ENCODE measurements at places on chromosomes 6 and 20. TPM values are rescaled to one million over a fixed set of nuclear protein-coding genes. Genes with fewer than 3 reads are reported as not detected.
A peak's percentile ranks its signal among the peaks of the same experiment; 100 is the strongest.

- DNase-seq: no peak
Measured at GRCh38 chr20:12068121-12068520, 150.4 kb downstream of the BTBD3 start.

DNA sequence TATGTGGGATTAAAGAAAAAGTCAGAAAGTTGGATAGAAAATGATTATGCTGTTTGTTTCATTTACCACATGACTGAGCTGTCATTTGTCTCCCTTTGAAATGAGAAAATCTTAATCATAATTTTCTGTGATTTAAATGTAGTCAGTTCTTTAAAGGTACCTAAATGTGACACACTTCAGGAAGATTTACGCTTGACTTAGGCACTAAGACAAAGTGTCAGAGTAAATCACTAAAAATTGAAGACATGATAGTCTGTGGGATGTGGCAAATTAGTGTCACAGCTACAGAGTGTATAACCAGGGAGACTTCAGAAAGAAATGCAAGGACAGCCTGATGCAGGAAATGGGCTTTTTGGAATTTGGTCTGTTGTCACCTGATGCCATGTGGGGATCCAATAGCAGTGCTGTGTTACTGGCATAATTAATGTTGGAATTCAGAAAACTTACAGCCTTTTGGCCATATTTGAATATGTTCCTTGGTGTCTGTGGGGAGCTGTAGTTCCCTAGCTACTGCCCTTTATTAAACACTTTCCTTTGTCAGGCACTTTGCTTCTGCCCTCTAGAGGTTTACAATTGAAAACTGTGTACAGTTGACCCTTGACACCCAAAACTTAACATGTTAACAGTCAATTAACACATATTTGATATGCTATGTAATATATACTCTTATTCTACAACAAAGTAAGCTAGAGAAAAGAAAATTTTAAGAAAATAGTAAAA, 493.8 kb downstream of the UTRN start:
- peak; percentile 1 for DNase-seq

GRCh38 chr6:144343701-144344428, 58.7 kb downstream of the UTRN start:
- peak; percentile 68 for DNase-seq

GRCh38 chr6:53342217-53342616, 6.5 kb downstream of the ELOVL5 start:
- no peak for DNase-seq

- no peak for DNase-seq
Measured at GRCh38 chr6:105401247-105402089, 1.4 kb downstream of the PREP start.

- no peak for DNase-seq
Measured at GRCh38 chr20:53180928-53181362, 208.8 kb downstream of the TSHZ2 start.

GRCh38 chr6:110723017-110723416, 92.3 kb downstream of the CDK19 start:
- no peak for DNase-seq

DNA sequence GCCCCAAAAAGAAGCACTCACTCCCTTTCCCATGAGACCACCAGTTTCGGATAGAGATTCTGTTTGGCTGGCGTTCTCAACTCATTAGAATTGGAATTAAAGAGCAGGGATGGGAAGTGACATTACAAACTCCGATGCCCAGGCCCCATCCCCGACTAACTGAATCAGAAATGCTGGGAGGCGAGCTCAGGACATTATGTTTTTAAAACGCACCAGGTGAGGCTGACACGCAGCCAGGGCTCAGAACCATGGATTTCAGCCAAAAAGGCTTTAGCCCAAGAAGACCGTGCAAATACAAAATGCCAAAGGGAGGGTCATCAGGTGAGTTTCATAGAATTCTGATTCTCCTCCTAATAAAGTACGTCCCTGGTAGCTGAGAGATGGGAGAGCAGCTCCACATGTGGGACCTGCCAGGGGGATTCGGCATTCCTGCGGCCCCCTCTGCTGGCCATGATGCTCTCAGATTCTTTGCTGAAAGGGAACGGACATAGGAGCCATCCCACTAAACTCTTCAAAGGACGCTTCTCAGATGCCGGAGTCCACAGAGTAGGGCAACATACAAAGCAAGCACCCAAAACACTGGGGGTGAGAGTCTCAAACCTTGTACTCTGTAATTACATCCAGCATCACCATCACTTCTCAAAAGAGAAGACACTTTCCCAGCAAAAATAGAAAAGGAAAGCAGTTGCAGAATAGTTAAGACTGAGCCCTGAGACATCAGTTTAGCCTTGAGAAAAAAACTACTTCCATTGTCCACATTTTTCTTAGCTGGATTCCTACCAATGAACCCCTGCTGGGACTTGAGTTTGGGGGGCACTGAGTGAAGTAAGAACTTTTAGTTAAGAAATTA, 205.2 kb downstream of the BMP7 start:
- DNase-seq: peak; percentile 47

GRCh38 chr6:163617549-163617948, 203.0 kb downstream of the QKI start:
- DNase-seq: no peak

DNA sequence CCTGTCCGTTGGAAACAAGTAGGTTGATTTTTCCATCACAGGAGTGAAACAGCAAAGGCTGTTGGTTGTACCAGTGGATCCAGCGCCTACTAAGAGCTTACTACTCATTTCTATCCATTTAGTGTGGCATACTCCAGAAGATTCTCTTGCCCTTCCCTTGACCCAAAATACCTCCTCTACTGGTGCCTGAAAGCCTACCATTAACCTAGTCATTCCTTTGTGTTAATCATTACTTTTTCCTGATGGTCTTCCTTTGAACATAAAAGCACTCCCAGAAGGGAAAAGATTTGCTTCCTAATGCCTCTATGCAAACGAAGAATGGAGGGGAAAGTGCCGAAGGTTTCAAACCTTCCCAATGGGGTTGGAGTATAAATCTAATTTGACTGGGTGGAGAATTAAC, 123.3 kb downstream of the QRSL1 start:
- no peak for DNase-seq

DNA sequence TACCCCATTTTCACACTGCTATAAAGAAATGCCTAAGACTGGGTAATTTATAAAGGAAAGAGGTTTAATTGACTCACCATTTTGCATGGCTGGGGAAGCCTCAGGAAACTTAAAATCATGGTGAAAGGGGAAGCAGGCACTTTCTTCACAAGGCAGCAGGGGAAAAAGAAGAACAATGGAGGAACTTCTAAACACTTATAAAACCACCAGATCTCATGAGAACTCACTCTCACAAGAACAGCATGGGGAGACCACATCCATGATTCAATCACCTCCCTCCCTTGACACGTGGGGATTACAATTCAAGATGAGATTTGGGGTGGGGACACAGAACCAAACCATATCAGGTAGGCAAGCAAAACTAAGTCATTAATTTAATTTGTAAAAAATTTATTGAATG, 343.2 kb downstream of the FRK start:
- DNase-seq: no peak

DNA sequence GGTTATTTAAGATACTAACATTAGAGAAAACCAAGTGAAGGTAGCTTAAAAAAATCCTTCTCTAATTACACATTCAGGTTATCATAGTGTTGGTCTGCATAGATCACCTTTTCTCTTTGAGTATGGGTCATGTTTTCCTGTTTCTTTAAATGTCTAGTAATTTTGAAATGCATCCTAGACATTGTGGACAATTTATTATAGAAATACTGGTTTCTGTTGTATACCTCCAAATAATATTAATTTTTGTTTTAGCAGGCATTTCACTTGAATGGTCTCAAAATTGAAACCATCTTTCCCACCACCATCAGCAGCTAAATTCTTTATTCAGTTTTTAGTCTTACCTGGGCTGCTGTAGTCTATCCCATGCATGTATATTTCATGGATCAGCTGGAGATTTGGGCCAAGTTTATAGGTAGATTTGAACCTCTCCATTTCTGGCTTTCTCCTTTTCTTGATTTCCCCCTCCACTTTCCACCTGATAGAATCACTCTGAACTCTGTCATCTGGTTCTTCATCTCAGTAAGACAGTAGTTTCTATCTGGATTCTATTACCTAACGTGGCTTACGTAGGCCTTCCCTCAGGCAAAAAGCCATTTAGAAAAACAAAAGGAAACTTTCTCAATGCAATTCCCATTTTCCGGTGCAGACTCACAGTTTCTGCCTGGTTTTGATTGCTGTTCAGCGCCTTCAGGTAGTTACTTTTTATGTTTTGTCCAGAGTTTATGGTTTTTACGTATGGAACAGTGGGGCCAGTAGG, 52.3 kb downstream of the ZFAND3 start:
- DNase-seq: no peak

OLIG3 gene
- polyA plus RNA-seq: not detected

VGLL2 gene
- not detected for polyA plus RNA-seq

RAET1L gene
- polyA plus RNA-seq: 0.22 TPM

All from A549 (cell line).